Foreskin keratinocyte (primary cell): ENCODE measurements at places on chromosomes 7 and 10. TPM values are rescaled to one million over a fixed set of nuclear protein-coding genes. Genes with fewer than 3 reads are reported as not detected.

The EFCAB10 gene
- total RNA-seq: 0.18 and 0.31 TPM in 2 replicates

The OR9A2 gene
- total RNA-seq: not detected in 2 replicates

DNA sequence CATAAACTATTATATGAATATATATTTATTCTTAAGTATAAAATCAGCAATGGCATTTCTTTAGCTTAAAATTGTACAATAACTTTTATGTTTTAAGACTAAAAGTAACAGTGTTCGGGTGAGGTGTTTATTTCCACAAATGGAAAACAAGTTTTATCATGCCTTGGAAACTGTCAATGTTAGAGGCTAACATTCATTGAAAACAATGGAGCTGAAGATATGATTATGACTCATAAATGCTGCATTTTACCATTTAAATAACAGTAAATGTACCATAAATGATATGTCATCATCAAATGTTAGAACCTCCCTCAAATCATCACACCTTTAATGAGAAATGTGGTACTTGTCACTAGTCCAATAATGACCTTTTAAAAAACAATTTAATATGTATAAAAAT is 897.3 kb downstream of the PCDH15 start:
- DNase-seq: peak; percentile 71

DNA sequence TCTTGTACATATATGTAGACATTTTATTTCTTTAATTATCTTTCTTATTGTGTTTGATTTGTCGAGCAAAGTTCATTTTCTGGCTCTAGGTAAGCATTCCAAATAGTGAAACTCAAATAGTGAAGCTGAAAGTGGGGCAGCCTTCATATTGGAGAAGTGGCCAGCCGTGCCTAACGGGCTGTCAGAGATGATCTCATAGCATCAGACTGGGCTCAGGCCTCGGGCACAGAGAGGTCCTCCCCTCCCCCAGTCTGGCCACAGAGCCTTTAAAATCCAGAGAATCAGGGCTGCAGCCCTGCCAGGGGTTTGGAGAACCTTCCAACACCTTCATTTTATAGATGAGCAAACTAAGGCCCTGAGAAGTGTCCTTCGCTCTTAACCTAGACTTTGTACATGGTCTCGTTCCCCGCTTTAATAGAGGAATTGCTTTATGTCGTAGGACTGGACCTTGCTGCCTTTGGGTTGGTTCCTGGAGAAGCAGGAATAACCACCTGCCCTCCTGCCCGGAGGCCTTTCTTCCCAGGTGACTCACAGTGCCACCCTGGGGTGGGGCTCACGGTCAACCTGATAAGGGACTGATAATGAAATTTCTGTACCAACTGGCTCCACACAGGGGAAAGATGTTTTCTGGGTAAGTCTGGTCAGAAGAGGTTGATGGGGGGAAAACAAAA is 7.3 kb downstream of the TSPAN15 start:
- no peak for DNase-seq

- peak; percentile 32 for DNase-seq
These were observed 35.3 kb upstream of the HIBADH start for GRCh38 chr7:27697861-27698430.

DNA sequence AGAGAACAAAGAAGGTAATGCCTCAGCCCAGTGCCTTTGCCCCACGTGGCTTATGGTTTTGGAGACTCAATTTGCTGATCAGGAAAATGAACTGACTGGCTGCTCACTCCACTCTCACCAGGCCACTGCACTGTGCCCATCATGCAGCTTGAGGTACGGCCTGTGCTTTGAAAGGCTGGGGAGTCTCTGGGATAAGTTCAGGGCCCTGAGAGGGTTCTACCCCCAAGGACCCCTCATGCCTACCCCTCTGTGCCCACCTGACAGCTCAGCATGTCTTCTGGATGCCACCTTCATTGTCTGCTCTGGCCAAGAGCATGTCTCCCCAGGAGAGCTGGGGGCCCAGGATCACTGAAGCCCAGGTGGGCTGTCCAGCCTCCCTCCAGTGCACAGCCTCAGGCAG is 45.5 kb upstream of the ZNF722 start:
- no peak for DNase-seq

DNA sequence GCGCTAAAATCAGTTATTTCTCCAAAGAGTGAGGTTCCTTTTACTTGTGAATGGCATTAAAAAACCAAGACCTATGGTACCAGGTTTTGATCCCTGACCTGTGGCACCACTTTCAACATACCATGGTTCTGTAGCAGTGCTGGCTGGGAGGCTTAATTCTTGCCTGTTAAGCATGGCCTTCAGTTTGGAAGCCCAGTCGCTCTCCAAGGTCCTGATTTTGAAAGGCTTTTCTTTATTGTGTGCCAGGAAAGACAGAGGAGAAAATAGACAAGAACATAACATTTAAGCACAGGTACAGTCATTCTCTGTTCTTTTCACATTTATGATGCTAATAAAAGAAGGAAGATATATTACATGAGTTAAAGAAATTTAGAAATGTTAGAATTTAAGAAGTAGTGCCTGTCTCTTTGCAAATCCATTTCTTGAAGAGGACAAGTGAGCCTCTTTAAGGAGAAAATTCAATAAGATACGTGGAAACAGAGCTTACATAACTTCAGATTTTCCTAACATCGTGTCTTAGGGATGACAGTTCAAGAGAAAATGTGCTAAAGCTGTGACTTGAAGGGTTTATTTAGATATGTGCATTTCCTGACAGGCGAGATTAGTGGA is 357.6 kb downstream of the DPP6 start:
- no peak for DNase-seq

DNA sequence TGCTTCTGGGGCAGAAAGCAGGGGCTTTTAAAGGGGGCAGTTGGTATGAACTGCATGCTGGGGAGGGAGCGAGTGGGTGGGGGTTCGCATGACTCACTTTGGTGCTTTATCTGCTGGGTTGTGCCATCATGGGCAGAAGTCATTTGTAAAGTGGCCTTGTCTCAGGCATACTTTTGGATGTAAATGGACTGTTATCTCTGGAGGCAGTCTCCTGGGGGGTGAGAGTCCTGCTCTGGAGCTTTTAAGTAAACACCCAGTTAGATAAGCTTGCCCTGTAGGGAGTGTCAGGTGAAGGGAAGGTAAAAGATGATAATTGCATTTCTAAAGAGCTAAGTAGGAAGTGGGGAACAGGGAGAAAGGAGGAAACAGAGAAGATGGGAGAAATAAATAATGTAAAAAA is 1.6 kb upstream of the GSTO1 start:
- DNase-seq: no peak
